ENCODE measurements at places on chromosomes 12 and 14.

DNA sequence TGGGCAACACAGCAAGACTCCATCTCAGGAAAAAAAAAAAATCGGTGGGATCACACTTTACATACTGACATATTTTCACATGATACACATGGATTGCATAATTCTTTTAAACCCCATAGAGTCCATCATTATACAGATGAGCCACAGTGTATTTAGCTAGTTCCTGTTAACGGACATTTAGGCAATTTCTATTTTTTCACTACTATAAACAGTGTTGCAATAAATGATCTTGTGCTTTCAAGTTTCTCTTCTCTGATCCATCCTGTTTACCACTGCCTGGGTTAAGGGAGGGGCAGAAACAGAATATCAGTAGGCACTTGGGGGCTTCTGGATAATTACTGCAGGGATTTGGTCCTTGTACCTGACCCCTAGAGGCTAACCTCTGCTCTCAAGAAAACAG, 43.4 kb upstream of the SPTLC2 start:
- DNase-seq, result no peak

DNA sequence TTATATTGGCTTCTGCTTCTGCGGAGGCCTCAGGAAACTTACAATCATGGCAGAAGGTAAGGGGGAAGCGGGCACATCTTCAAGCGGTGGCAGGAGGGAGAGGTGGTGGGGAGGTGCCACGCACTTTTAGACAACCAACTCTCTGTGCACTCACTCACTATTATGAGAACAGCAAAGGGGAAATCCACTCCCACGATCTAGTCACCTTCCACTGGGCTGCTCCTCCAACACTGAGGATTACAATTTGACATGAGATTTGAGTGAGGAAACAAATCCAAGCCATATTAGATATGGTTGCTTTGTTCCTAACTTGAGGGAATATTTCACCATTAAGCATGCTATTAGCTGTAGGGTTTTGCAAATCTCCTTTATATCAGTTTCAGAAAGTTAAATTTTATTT, 80.3 kb downstream of the UNC79 start:
- DNase-seq, result no peak

GRCh38 chr12:7289743-7290142, 14.1 kb upstream of the ACSM4 start:
- no peak for DNase-seq

- no peak for DNase-seq
Measured at GRCh38 chr14:55028066-55028465, 1.0 kb downstream of the SOCS4 start.

DNA sequence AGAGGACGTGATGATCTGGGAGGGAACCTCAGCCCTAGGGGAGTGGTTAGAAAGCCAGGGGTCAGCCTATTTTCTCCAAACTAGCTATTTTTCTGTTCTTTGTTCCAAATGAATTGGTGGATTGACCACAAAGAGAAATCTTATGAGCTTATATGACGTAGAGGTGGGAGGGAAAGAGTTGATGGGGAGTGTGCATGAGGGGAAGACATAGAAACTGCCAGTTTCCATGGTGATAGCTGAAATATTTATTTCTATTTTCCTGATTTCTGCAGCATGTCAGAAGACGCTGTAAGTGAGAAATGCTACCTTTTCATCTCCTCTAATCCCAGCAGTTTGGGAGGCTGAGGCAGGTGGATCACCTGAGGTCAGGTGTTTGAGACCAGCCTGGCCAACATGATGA, 51.4 kb upstream of the CISTR start:
- DNase-seq, result no peak

GRCh38 chr12:1474574-1475153, 119.7 kb downstream of the FBXL14 start:
- DNase-seq, result no peak

DNA sequence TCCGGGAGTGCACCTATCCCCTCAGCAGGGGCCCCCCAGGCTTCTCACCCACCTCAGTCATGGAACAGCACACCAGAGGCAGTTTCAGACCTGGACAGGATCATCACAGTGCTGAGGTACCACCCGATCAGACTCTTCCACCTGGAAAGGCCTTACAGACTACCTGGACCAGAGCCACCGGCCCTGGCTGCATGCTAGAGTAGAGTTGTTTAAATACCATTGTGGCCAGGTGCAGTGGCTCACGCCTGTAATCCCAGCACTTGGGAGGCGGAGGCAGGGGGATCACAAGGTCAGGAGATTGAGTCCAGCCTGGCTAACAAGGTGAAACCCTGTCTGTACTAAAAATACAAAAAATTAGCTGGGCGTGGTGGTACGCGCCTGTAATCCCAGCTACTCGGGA, 61.5 kb downstream of the TSPAN11 start:
- no peak for DNase-seq

DNA sequence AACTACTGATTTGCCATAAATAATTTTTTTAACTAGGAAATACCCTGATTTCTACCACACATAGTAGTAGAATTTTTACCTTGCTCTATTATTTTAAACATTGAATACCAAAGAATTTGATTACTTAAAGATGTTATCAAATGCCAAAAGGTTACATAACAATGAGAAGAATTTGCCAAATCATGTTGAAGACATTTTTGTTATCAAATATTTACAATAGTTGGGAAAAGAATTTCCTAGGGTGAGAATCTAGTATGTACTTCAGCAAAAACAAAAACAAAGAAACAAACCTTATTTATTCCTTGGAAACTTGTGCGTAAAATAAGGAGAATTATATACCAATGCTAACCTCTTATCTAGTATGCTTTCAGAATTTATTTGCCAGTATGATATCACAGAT, 107.2 kb downstream of the SCAF11 start:
- no peak for DNase-seq

GRCh38 chr12:63915105-63915800, 70.8 kb downstream of the SRGAP1 start:
- no peak for DNase-seq

DNA sequence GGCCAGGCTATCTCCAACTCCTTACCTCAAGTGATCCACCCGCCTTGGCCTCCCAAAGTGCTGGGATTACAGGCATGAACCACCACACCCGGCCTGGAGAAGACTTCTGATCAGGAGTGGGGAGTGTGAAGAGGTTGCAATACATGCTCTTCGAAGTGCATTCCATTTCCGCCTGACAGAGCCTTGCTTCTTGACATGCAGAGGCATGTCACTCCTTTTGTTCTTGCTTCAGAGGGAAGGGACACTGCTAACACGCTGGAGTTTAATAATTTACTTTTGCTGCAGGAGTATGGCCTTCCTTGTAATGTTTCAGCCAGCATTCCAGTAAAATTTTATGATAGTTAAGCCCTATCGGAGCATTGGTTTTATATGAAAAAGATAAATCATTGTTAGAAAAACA, 74.9 kb downstream of the SLC25A47 start:
- DNase-seq, result no peak

GRCh38 chr14:98368916-98369315, 903.1 kb downstream of the BCL11B start:
- no peak for DNase-seq

DNA sequence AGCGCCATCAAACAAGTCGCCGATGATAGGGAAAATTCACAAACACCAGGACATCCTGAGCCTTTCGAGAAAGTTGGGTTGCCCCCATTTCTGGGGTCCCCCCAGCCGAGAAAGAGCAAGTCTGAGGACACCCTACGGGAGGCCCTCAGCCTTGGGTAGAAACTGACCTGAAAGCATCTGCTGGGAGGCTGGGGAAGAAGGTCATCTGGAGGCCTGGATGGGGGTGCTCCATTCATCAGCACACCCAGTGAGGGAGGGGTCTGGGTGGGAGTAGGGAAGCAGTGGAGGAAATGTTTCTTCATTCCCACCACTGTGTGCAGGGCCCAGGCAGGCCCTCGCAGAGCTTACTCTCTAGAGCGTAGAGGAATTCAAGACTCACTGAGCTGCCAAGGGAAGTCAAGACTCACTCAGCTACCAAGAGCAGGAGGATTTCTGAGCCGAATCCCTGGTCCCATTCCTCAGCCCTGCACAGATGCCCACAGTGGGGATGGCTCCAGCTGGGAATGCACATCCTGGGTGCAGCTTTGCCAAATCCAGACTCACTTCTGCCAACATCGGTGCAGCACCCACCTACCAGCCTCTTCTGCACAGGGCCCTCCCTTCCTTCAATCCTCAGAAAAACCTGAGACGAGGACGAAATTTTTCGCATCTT, 38.1 kb downstream of the DIO3 start:
- DNase-seq, result no peak

- no peak for DNase-seq
Measured at GRCh38 chr14:49972823-49973222, 79.9 kb downstream of the ARF6 start.

DNA sequence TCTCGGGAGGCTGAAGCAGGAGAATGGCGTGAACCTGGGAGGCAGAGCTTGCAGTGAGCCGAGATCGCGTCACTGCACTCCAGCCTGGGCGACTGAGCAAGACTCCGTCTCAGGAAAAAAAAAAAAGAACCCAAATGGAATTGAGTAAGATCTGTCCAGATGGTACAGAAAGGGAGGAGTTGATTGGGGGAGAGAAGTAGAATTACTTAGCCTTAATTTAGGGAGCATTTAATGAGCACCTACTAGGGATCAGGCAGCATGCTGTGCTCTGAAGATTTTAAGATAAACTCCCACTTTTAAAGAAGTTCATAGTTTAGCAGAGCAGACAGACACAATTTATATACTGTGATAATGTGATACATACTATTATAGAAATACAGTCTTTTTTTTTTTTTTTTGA, 4.5 kb downstream of the RAB5B start:
- no peak for DNase-seq

- DNase-seq, result no peak
Measured at GRCh38 chr12:8844665-8845064, 22.2 kb downstream of the A2ML1 start.

- no peak for DNase-seq
Measured at GRCh38 chr14:105478398-105479251, 4.0 kb downstream of the CRIP2 start.

DNA sequence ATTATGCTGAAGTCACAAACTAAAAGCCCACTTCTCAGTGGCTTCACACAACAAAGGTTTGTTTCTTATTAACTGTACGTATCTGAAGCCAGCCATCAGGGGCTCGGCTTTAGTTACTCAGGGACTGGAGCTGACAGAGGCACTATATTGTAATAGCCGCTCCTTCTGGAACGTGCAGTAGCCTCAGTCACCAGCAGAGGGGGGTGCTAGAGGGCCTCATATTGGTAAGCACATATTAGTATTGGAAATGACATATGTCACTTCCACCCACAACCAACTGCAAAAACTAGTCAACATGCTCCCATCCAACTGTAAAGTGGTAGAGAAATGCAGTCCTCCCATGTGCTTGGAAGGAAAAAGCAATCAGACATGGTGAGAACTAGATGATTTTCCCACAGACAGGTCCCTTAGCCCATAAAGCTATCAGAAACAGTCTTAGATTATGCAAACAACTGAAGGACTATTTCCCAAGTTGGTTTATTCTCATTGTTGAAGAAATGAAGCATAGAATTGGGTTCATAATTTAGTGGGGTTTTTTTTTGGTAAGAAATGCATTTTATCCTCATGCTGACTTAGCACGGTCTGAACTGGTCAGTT, 183.6 kb upstream of the G2E3 start:
- DNase-seq, result peak; percentile 10

DNA sequence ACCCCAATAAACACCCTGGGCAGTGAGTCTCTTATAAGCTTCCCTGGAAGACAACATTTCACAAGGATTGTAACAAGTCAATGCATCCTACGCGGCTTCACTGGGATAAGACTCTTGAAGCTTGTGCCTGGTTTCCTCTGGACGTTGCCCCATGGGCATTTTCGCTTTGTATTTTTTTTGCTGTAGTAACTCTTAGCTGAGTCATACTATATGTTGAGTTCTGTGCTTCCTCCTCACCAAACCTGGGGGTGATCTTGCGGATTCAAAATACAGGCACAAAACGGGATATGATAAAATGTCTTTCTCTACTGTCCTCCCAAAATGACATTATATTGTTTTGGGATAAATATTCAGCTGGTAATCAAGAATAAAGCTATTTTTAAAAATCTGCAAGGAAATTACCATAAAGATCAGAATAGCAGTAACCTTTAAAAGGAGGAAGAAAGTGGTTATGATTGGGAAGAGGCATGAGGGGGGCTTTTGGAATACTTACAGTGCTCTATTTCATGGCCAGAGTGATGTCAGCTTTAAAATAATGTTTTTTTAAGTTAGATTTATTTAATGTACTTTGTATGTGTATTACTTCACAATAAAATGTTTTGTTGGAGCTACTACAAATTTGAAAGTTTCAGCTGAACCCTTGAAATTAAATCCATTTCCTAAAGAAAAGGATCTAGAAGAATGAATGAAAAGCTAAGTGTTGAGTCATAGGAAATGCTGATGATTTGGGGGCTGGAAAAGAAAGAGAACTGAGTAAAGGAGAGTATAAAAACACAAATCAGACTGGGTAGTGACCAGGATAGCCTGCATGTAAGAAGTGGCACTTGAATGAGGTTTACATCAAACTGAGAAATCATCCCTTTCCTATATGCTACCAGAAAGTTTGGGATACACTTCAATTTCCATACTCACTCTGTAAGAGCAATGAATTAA, 14.7 kb downstream of the BTBD7 start:
- no peak for DNase-seq

DNA sequence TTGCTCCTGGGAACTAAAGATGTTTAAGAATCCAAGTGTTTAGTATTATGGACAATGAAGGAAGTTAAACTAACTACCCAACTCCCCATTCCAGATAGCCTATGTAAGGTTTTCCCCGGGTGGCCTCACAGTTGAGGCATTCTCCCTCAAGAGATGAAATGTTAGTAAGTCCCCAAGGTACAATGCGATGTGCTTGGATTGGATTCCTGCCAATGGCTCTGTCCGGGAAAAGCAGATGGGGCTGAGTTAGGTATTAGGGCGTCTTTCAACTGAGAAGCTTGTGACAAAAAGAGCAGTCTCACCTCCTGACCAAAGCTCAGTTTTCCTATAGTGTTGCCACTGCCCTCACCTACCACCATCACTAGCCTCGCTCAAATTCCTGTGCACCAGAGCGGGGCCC, 64.8 kb upstream of the E2F7 start:
- DNase-seq, result no peak

DNA sequence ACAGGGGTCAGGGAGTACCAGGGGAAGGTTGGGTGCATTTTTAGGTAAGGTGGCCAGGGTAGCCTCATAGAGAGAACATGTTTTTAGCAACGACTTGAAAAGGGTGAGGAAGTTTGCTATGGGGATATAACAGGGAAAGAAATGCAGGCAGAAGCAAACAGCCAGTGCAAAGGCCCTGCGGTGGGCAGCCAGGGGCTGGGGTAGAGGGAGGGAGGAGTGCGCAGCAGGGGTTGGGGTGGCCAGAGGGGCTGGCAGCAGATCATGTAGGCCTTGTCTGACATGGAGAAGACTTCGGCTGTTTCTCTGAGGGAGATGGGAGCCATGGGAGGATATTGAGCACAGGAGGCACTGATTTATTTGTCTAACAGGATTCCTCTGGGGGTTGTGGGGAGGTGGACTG, 242.5 kb downstream of the RBM19 start:
- no peak for DNase-seq

DNA sequence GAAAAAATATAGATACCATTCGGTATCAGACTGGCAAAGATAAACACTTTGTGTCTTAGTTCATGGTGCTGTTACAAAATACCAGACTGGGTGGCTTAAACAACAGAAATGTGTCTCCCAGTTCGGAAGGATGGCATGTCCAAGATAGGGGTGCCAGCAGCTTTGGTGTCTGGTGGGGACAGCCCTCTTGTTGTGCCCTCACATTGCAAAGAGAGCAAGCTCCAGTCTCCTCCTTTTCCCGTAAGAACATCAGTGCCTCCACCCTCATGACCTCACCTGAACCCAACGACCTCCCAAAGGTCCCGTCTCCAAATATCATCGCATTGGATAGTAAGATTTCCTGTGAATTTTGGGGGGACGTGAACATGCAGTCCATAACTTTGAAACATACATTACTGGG, 12.4 kb downstream of the ZBTB42 start:
- DNase-seq, result no peak
